Placental pericyte (primary cell): ENCODE measurements at places on chromosomes 3 and 15. TPM values are rescaled to one million over a fixed set of nuclear protein-coding genes. Genes with fewer than 3 reads are reported as not detected.

Gene TMCO5A
- total RNA-seq = not detected in 2 replicates

Gene SLC28A1
- total RNA-seq = not detected in 2 replicates

Gene TCF12
- total RNA-seq = 65.2 and 116 TPM in 2 replicates

Gene ATP13A5
- not detected in 2 replicates for total RNA-seq

Gene TEX9
- total RNA-seq = 0.88 and 2.6 TPM in 2 replicates
